ENCODE measurements at places on chromosomes 6 and 20.

- DNase-seq = no peak
These were observed 521.6 kb upstream of the ZNF337 start for GRCh38 chr20:26218301-26218700.

GRCh38 chr20:48106428-48106827, 321.1 kb upstream of the SULF2 start:
- no peak for DNase-seq

DNA sequence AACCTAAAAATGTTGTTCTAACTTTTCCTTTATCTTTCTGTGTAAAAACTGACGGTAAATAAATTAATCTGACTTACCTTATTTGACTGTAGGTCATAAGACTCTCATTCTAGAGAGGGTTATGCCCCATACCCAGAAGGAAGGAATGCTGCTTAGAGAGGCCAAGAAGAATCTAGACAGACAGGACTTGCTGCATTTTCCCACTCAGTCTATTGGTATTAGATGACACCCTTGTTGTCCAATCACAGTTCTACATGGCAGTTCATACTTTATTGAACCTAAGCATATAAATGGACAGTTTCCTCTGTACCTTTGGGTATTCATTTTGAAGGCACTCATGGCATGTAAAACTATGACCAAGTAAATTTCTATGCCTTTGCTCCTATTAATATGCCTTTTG, 359.6 kb upstream of the ID4 start:
- DNase-seq = no peak

DNA sequence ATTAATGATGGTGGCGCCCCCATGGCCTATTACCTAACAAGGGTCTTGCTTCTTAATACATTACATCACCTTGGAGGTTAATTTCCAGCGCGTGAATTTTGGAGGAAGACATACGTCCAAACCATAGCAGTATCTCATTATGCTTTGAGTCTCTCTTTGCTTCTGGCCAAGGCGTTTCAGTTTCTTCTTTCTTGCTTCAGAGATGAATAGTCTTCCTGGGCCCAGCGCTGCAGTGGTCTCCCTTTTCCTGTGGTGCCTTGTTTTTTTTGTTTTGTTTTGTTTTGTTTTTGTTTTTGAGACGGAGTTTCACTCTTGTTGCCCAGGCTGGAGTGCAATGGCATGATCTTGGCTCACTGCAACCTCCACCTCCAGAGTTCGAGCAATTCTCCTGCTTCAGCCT, 268.4 kb downstream of the SOX4 start:
- no peak for DNase-seq

DNA sequence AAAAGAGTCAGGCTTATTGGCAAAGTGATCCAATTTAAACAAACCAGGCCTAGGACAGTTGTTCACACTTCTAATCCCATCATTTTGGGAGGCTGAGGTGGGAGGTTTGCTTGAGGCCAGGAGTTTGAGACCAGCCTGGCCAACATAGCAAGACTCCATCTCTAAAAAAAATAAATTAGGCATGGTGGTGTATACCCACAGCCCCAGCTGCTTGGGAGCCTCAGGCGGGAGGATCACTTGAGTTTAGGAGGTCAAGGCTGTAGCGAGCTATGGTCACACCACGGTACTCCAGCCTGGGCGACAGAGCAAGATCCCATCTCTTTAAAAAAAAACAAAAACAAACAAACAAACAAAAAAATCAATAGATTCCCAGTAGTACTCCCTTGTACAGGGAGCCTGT, 86.8 kb downstream of the SASH1 start:
- DNase-seq = no peak

All from stimulated activated CD8-positive, alpha-beta memory T cell treated with anti-CD3 and anti-CD28 coated beads, Interleukin-7, amount 100 ng/mL, for 24 hours (primary cell).